Left renal cortex interstitium (tissue), 4 donors: ENCODE measurements at places on chromosomes 7 and 10.

GRCh38 chr7:107948645-107949442 is 54.1 kb downstream of the LAMB1 start:
- DNase-seq = no peak

DNA sequence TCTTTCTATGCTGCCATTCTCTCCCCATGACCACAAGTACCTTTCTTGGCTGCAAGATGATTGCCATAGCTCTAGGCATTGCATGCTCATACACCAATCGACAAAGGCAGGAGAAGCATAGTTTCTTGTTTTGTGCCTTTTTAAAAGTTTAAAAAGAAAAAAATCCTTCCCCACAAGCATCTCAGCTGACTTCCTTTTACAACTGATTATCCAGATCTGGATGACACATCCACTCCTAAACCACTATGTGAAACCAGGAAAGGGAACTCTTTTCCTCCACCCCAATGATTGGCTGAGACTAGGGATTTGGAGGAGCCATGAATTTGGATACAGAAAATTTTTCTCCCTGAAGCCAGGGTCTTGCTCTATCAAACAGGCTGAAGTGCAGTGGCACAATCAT is 14.5 kb upstream of the LRRC4 start:
- no peak for DNase-seq

GRCh38 chr10:124453960-124454610 is 4.2 kb upstream of the NKX1-2 start:
- no peak for DNase-seq

- no peak for DNase-seq
Measured at GRCh38 chr10:1595242-1595600, 142.1 kb downstream of the ADARB2 start.

- DNase-seq = no peak
Measured at GRCh38 chr10:110242511-110242910, 35.1 kb downstream of the MXI1 start.

GRCh38 chr7:32152576-32152975 is 82.4 kb upstream of the PDE1C start:
- no peak for DNase-seq

GRCh38 chr7:1059200-1060091 is 15.1 kb downstream of the GPR146 start:
- DNase-seq = no peak

DNA sequence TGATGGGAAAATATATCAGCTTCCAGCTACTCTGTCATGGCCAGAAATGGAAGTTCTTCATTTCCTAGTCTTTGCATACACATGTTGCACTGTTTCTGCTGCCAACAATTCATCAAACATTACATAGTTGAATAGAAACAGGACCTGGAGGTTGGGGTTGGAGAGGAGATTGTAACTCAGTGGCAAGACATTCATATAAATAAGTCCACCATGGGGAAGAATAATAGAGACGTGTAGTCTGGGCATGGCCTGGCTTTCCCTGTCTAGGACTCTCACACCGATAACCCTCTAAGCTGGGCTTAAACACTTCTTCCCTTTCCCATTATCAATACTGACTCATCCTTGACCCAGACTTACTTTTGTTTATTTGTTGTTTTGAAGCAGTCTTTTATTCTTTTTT is 155.7 kb downstream of the PLPP4 start:
- DNase-seq = no peak

DNA sequence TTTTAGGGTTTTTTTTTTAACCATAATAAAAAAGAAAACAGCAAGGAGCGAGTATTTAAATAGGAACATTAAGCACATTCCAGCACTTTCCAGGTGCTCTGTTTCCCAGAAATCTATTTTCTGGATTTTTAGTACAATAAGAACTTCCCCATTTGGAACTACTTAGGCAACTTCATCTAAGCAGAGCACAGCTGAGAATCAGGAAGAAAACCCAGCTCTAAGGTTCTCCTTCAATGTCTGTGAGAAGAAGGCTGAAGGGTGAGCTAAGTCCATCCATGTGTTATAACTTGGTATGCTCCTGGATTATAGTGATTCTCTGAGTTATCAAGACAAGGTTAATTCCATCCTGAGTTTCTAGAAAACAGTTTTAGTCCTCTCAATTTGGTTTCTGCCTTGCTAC is 181.9 kb downstream of the CYP26A1 start:
- DNase-seq = no peak

DNA sequence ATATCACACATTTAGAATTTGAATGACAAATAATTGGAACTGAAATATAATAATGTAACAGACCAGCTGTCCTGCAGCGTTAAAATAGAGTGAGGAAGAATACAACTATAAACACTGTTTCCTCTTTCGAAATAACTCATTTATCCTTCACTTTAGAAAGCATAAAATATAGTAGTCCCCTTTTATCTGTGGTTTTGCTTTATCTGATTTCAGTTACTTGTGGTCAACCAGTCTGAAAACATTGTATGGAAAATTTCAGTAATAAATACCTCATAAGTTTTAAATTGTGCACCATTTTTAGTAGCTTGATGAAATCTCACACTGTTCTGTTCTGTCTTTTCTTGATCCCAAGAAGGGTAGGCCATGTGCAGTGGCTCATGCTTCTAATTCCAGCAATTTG is 31.7 kb downstream of the POLR1F start:
- no peak for DNase-seq

DNA sequence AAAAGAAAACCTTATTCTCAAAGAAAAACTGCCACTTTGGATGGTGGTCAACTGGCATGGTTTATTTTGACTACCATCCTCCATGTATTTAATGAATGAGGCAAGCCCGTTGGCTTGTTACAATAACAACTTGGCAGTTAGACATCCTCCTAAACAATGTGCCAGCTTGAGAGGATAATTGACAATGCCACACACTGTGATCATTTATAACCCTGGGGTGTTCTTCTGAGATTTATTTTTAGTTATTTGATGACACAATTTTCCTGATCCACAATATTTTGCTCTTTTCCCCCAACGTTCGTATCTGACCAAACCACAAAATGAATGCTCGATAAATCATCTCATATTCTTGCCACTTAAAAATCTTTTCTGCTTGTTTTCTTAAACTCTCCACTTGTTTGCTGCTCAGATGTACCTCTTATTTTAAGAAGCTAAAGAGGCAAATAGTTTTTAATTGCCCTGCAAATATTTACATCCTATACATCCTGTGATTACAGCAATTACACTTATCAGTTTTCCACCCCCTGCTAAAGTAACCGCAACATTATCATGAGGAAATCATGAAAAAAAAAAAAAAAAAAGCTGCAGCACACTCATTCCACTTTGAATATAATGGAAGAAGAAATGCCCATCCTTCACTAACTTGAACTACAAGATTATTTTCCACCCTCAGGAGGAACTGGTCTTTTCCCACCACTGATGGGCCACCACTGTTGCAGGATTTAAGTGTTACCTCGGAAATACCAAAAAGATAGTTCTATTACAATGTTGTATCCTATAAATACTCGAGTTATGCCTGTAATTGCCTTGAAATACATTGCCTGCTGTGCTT is 119.9 kb downstream of the MBL2 start:
- DNase-seq = no peak

DNA sequence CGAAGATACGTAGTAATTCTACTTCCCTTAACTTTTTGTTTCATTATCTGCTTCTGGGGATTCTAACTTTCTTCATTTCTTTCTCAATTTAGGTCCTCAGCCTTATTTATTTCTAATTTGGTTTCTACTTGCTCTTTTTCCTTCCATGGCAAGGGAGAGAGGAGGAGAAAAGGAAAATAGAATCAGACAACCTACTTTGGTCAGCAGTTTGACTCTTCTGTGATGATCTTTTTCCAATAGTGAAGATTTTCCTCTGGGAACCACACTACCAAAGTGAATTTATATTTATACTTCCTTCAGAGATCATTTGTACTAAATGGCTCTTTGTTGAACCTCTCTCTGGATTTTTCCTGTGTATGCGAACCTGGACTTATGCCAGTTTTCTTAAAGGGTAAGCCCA is 90.2 kb downstream of the TMEM26 start:
- DNase-seq = no peak

DNA sequence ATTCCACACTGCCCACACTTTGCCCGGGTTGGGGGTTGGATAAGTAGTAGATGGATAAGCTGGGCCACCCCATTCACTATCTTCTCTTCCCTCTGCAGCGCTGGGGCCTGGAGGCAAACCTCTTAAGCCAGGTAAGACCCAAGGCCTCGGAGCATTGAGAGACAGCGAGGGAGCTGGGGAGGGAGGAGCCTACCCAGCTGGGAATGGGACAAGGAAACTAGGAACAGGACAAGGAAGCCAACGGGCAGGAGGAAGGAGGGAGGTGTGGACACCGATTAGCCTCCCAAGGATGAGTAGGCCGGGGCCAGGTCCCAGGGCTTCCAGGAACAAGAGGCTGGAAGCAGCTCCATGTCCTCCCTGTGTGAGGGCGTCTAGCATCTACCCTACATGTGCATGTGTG is 9.6 kb downstream of the ELN start:
- no peak for DNase-seq

GRCh38 chr7:127833641-127834040 is 181.6 kb downstream of the SND1 start:
- no peak for DNase-seq

DNA sequence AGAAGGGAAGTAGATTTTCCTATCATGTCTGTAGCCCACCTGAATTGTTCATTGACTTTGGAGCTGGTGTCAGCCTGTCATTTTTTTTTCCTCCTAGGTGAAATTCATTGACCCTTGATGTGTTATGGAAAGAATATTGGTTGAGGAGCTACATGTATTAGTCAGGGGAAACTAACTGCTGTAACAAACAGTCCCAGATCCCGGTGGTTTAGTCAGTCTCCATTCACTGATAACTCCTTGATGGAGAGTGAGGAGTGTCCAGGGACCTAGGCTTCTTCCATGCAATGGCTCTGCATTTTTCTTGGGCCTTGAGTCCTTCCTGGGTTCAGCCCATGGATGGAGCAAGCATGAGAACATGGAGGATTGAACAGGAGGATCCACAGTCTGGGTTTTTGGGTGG is 643.2 kb downstream of the LRMDA start:
- no peak for DNase-seq

DNA sequence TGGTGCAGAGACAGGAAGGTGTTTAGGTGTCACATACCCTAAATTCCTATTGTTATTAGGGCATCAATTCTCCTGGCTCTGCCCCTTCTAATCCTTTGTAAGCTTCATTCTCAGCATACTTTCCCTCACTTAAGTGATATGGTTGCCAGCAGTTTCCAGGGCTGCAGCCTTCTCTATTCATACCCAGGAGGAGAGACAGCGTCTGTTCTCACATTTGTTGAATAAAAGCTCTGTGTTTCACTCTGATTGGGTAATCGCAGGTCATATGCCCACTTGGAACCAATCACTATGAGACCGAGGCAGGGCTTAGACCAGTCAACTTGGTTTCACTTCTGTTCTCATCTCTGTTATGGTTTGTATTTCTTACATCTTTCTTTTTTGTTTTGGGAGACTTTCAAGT is 109.6 kb upstream of the MTPN start:
- no peak for DNase-seq

- no peak for DNase-seq
Measured at GRCh38 chr7:139055674-139056073, 19.8 kb upstream of the ZC3HAV1L start.

DNA sequence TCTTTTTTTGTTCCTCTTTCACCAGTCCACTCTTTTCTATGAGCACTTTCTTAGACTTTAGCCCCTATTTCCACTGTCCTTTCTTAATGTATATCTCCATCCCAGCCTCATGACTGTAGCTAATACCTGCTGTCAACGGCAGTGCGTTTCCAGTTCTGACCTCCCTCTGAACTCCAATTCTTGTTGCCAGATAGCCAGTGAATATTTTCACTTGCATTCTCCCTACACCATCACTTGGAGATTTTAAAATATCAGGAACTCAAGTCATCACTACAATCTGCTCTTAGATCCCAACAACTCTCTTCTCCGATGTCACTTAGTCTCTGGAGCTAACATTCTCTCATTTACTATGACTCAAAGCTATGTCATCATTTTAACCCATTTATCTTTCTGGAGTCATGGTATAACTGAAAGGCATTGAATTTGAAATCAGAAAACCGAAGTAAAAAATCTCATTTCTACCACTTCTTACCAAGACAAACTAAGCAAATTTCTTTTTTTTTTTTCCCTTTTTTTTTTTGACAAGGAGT is 5.1 kb upstream of the SLC16A12 start:
- no peak for DNase-seq

DNA sequence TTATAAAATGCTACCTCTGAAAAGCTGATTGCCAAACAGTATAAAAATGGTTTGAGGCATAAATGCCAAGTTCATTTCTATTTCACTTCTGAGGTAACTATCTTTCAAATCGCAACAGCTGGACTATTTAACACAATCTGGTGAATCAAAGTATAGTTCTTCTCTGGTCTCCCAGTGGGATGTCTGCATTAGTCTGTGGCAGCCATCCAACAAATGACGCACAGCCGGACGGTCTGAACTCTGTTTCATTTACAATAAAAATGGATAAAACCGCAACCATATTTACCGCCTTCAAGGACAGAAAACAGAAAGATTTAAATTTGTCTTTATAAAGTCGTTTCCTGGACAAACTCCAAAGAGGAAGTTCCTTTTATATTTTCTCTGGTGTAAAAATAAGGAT is 41.9 kb downstream of the ENO4 start:
- DNase-seq = peak; percentile 48

DNA sequence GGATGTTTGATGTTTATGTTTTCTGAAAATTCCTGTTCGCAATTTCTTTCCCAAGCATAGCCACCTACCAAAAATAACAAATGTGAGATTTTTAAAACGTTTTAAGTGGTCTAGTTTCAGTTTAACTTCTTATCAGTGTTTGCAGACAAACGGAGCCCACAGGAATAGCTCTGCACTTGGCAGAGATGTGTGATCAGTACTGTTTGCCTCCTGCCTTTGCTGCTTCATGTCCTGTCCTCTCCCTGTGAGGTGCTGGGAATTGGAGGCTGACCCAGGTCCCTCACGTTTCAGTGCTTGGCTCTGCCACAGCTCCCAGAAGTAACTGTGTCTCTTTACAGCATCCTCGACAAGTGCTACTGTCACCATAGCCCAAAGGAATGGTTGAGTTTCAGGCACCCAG is 1.2 kb downstream of the UCN3 start:
- no peak for DNase-seq

- no peak for DNase-seq
Measured at GRCh38 chr7:25371972-25372371, 143.7 kb upstream of the NPVF start.

DNA sequence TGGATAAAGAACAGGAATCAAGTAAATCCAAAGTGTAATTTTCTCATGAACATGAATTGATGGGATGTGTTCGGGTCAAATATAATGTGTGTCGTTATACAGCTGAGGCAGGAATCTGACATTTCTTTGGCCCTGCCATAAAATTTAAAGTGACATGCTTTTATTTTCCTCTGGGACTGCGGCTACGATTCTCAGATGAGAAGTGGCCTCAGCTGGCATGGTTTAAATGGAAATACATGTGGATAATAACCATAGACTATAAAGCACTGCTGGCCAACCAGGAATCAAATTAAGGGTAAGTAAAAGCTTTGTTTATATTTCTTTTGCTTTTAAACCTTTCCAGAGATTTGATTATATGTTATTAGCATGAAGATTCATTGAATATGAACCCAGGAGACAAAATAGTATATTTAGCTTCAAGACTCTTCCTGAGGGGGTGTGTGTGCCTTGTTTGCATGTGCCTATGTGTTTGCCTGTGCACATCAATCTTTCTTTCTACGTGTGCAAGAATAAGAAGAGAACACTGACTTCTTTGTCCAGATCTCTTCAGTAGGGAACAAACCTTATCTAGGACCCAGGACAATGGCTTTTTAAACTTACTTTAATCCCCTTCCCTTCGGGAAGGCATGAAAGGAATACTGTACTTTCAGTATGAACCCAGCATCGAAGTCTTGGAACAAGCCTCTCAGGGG is 629.0 kb upstream of the PFKP start:
- DNase-seq = no peak

- no peak for DNase-seq
Measured at GRCh38 chr7:156307193-156307592, 333.4 kb upstream of the RNF32 start.
